ENCODE measurements at places on chromosomes 16 and 17.

DNA sequence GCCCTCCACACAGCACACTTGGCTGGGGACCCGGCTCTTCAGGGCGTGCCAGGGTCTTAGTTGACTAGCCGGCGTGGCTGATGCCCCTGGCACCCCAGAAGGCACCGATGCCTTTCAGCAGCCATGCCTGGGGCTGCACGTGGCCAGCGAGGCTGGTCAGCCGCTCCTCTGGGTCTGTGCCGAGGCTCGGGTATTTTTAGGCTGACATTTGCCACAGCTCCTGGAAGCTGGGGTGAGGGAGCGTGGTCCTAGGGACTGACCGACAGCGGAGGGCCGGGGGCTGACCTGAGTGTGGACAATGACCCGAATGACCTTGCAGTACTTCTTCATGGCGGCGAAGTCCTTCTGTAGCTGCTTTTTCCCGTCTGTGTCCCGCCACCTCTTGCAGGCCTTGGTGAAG lies 3.9 kb downstream of the RPL3L start:
- DNase-seq: no peak

DNA sequence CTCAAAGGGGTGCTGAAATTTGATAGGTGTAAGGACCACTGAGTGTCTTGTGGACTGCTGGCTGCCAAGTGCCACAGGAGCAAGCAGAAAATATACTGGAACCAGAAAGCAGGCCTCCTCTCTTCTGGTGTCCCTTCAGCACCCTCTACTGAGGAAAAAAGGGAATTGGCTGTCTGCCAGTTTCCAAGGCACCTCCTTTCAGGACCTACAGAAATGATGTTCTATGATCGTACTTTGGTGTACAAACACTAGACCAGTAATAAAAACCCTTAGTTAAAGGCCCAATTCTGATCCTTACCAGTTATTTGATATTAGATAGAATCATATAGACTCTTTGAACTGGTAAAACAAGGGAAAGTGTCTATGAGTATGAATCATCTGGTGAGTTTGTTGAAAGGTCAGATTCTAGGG lies 35.8 kb upstream of the BCAS3 start:
- peak; percentile 37 for DNase-seq

GRCh38 chr16:53822936-53823529 lies 119.1 kb downstream of the FTO start:
- no peak for DNase-seq

DNA sequence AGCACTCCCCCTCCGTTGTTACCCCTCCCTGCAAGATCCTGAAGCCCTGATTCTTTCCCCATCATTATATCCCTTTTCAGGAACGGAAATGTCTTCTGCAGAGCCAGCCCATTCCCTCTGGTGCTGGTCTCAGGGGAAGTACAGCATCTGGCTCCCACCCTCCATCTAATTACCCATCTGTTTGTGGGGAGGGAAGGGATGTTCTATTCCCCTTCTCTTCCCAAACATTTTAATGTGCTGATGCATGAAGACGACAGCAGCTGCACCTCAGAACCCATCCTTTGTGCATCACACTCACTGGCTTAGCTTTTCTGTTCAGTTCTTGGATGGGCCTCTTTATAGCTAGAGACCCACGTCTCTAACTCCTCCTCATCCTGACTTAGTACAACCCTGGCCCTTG lies 367.2 kb downstream of the CDH13 start:
- DNase-seq: no peak

- no peak for DNase-seq
These were observed 4.6 kb downstream of the UNC119 start for GRCh38 chr17:28547623-28548416.

DNA sequence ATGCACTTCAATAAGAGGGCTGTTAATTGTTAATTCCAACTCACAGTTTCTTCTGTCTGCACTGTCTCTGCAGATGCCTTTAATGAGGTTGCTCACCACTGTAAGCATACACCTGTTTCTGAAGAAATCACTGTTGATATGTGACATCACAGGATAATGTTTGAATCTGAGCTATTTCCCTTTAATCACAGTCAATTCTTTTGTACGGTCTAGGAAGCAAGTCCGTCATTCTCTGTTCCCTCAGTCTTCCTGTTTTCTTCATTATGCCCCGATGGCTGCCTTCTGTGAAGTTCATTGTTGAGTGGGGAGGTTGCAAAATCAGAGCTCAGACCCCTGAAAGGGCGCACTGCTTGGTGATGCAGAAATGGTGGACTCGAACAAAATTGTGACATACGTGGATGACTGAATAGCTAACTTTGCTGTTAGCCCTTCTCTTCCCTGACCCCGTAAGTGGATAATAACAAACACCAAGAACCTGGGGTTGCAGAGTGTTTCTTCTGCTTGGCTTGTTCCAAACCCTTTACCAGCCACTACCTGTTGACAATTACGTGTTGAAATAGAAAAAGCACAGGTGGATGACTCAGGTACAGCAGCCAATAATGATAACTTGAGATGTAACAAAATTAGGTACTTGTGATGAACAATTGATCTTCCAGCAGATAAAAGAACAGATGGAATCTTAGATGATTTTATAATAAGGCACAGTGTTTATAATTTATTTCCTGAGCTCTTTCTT lies 71.9 kb upstream of the AXIN2 start:
- DNase-seq: no peak

DNA sequence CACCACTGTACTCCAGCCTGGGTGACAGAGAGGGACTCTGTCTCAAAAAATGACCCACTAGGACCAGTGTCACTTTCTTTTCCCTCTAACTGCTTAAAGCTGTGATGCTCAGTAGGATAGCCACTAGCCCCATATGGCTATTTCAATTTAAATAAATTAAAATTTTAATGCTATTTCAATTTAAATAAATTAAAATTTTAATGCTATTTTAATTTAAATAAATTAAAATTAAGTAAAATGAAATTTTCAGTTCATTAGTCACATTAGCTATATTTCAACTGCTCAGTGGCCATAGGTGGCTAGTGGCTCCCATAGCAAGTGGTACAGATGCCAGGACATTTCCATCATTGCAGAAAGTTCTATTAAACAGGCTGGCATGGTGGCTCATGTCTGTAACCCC lies 43.0 kb downstream of the NLRC5 start:
- DNase-seq: no peak

- no peak for DNase-seq
These were observed 74.3 kb upstream of the CES5A start for GRCh38 chr16:55949518-55949917.

DNA sequence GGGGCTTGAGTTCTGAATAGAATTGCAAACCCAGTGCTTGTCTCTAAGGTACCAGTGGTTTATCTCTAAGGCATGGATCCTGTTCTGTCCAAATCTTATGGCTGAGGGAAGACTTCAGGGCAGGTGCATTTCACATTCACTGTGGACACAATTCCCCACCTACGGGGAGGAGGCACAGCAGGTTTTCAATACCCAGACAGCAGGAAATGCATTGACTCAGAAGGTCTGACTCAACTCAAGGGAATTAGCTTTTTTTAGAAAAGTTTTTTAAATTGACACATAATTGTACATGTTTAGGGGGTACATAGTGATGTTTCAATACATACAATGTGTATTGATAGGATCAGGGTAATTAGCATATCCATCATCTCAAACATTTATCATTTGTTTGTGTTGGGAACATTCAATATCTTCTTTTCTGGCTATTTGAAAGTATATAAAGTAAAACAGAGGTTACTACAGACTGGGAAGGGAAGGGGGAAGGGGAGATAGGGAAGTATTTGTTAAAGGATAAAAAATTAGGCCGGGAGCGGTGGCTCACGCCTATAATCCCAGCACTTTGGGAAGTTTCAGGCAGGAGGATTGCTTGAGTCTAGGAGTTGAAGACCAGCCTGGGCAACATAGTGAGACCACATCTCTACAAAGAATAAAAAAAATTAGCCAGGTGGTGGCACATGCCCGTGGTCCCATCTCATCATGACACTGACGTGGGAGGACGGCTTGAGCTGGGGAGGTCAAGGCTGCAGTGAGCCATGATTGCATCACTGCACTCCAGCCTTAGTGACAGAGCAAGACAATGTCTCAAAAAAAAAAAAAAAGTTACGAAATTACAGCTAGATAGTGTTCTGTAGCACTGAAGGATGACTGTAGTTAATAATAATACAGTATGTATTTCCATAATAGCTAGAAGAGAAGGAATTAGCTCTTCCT lies 54.9 kb downstream of the RGS9 start:
- DNase-seq: no peak

- DNase-seq: no peak
These were observed 2.0 kb upstream of the SPAG7 start for GRCh38 chr17:4969551-4970173.

GRCh38 chr17:59845595-59846393 lies 46.9 kb downstream of the TUBD1 start:
- DNase-seq: peak; percentile 100

GRCh38 chr17:19243838-19244237 lies 6.7 kb downstream of the EPN2 start:
- no peak for DNase-seq

GRCh38 chr17:17445925-17446665 lies 30.7 kb upstream of the MED9 start:
- no peak for DNase-seq

GRCh38 chr16:72092832-72093447 lies 480 bp downstream of the TXNL4B start:
- DNase-seq: no peak
